ENCODE measurements at places on chromosomes 6 and 20.

DNA sequence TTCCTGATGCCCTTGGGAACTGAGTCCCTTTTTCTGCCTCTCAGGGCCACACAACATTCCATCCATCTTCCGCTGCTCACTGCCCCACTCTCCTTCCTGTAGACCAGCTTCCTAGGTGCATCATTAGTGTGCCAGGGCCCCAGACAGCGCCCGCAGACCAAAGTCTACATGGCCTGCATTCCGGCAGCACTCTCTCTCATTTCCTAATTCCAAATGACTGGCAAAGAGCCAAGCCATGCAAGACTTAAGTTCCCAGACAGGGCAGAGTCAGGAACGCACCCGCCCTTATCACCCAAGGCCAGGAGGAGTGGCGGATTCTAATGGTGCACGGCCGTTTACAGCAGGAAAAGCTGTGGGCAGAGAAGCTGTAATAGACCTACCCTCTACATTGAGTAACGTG is 159.8 kb upstream of the ARID1B start:
- DNase-seq: peak; percentile 79

- no peak for DNase-seq
Measured at GRCh38 chr6:86128130-86128814, 485.6 kb upstream of the SYNCRIP start.

- peak; percentile 54 for DNase-seq
Measured at GRCh38 chr6:116616737-116617053, 416 bp downstream of the RSPH4A start.

GRCh38 chr6:1208876-1209275 is 103.0 kb upstream of the FOXQ1 start:
- no peak for DNase-seq

DNA sequence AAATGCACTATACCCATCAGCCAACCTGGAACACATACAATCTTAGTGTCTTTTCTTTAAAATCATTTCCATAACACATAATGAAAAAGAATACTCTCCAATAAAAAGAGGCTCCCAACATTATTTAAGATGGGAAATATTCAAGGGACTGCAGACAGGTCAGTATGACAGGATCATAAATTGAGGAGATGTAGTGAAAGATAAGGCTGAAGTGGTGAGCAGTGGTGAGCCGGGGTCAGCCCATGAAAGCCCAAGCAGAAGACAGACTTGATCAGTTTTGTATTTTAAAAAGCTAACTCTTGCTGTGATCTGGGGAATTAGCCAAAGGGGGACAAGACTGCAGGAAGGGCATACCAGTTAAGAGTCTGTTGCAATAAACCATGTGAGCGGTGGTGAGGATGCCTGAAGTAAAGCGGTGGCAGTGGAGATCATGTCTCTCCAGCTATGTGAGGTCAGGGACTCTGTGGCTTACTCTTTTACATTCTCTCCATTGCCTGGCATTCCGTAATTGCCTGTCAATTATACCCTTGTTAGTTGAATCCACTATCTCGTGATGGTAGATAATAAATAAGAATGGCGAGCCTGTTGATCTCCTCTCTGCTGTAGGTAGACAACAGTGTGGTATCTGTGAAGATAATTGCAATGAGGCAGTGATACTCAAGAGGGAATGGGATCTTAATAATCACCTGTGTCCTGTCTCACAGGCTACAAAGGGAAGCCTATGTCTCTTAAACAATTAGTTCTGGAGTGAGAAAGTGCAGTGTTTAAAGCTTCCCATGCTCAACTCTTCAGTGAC is 97.4 kb downstream of the FILIP1 start:
- DNase-seq: no peak

DNA sequence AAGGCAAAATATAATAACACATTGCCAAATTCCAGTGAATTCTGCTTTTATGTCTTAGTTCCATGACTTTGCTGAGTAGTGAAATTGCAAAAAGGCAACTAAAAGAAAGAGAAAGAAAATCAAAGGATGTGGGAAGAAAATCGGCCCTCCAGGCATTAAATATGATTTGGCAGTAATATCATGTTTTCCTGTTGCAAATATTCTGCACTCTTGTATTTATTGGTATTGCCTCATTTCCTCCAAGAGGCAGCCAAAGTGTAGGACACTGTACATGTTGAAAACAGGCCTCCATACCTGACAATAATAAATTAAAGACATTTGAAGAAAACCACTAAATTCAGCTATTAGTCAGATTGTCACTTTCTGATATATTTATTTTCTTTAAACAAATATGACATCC is 460.0 kb upstream of the NOX3 start:
- DNase-seq: no peak

DNA sequence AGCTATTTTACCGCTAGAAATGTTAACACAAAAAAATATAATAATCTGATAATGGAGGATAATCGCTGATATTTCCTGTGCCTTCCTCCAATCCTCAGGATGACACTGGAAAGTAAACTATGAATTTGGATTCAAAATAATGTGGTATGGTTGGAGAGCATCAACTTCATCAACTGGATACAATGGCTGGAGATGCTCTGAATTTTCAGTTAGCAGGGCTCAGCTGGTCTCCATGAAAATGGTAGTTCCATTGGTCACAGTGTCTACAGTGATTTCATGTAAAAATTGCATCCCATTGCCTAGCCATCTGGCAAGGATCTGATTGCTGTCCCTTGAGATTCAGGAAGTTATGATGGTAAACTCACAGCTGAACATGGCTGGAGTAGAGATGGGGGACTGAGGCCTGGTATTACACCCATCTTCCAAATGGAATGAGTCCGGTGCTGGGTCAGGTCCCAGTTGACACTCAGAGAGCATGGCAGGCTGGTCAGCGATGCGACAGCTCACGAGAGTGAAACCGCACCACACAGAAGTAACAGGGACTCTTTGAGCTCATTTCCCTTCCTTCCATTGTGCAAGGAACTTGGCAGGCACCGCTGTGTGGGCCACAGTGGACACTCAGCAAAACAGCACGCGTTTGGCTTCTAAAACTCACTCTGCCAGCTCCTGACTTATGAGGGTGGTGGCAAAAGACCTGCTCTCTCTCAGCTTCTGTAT is 142.4 kb upstream of the TNFAIP3 start:
- peak; percentile 74 for DNase-seq

GRCh38 chr20:3452690-3453089 is 18.1 kb upstream of the ATRN start:
- DNase-seq: no peak

DNA sequence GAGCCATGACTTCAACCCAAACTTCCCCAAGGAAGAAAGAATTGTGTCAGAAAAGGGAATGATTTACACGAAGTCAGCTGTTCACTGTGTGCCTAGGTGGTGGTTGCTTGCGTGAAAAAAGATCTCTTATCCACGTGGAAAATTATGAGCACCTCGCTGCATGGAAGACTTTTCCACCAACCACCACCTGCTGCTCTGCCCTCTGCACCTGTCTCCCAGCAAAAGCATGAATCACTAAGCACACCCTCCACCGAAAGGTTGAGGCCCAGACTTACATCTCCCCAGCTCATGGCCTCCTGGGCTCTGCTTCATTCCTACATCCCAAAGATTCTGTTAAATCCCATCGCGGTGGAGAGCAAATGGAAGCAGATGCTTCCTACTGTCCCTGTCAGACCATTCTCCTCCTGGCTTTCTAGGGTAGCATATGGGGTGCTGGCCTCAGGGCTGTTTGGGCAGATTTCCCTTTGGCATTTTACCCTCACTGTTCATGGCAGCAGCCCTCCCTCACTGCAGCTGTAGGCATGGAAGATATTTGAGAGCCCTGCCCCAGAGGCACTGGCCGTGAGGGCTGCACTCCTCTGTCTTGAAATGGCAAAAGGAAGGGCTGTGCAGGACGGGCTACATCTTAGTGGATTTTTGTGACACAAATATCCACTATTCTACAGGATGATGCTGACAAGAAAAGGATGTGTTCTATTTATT is 37.6 kb upstream of the CST5 start:
- no peak for DNase-seq

DNA sequence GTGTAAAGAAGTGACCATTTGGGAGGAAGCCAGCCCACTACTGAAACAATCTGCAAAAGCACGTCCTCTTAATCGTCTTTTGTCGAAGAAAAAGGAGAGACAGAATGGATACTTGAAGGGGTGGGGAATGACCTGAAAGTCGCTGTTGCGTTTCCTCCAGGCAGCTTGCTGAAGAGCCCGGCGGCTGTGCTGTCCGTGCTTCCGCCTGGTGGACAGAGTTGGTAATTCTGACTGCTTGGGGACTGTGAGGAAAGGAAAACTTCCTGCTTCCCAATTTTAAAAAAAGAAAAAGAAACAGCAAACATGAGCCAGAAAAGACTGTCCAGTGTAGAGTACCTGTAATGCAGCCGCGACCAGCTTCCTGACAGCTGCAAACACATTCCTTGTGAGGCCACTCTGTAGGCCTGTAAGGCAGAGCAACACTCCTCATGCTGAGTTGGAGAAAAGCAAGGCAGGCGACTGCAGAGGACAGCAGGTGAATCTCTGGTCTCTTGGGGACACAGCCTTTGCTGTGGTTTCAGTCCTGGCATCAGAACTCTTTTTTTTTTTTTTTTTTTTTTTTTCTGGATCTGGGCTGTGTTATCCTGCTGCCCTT is 251.1 kb upstream of the TBX18 start:
- peak; percentile 88 for DNase-seq

- DNase-seq: no peak
Measured at GRCh38 chr6:116139917-116140316, 14.0 kb upstream of the COL10A1 start.

DNA sequence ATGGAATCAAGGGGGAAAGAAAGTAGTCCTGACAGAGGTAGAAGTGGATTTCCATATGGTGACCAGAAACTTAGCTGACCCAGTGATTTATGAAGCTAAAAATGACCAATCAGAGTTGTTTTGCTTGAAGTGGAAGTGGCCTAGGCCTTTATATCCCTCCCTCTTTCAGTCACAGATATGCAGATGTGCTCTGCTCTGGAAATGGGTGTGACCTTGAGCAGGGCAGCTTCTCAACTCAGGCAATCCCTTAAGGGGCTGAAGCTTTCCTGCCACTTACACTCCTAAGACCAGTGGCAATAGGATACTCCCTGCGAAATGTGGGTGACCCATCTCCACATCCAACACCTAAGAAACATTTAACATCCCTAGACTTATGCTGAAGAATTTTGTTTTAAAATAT is 256.6 kb downstream of the EYS start:
- DNase-seq: no peak

DNA sequence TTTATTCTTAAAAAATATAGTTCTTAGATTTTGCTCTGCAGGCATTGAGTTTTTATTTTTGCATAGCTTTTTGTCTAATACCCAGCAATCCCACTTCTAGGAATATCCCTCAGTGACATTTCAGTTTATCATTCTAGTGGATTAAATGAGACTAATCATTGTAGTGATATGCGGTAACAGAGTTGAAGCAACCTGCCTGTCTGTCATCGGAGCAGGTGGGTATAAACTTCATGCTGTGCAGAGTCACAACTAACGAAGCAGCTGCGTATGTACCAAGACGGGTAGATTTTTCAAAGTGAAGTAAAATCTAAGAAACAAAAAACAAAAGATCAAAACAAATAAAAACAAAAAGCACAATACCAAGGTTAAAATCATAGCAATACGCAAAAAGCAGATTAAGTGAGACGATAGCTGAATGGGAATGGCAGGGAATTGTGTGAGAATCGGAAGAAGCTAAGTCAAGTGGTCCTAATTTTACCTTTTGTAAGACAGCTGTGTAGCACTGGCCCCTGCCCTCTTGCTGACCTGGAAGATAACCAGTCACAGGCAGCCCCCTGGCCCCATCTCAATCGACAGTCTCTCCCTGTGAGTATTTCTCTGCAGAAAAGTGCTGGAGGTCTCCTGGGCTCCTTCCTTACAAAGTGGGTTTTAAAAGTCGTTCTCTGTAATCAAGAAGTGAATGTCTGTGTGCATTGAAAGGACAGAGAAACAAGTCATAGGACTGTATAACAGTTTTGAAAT is 169.2 kb downstream of the OR2B2 start:
- DNase-seq: no peak

GRCh38 chr6:37679539-37680476 is 17.9 kb downstream of the MDGA1 start:
- no peak for DNase-seq

GRCh38 chr20:602111-602970 is 7.8 kb downstream of the TCF15 start:
- DNase-seq: peak; percentile 83

- no peak for DNase-seq
Measured at GRCh38 chr20:4559906-4560305, 161.8 kb upstream of the PRND start.

GRCh38 chr20:16178546-16179135 is 394.6 kb downstream of the KIF16B start:
- DNase-seq: no peak

- no peak for DNase-seq
Measured at GRCh38 chr20:10667560-10668167, 6.1 kb downstream of the JAG1 start.

DNA sequence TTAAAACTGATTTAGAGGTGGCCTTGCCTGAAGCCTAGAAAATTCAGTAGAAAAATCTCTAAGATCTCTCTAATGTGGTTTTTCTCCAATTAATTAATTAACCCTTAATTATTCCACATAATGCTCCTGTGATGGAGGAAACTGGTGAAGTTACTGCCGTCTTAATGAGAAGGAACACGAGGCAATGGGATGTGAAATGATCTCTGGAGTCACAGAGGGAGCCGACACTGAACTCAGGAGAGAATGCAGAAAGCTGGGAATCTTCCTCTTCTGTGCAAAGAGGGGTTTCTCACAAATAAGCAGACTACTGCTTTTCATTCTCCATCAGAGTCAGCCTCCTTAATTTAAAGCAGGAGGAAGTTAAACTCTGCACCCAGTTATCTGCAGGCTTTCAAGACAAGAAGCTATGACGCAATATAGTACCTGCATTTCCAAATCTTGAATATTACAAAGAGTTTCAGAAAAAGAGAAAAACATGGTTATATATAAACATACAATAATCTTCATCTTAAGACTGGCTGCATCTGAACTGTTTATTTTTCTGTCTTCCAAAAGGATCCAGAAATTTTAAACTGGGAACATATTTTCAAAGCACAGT is 18.1 kb upstream of the SNRPB2 start:
- DNase-seq: no peak

DNA sequence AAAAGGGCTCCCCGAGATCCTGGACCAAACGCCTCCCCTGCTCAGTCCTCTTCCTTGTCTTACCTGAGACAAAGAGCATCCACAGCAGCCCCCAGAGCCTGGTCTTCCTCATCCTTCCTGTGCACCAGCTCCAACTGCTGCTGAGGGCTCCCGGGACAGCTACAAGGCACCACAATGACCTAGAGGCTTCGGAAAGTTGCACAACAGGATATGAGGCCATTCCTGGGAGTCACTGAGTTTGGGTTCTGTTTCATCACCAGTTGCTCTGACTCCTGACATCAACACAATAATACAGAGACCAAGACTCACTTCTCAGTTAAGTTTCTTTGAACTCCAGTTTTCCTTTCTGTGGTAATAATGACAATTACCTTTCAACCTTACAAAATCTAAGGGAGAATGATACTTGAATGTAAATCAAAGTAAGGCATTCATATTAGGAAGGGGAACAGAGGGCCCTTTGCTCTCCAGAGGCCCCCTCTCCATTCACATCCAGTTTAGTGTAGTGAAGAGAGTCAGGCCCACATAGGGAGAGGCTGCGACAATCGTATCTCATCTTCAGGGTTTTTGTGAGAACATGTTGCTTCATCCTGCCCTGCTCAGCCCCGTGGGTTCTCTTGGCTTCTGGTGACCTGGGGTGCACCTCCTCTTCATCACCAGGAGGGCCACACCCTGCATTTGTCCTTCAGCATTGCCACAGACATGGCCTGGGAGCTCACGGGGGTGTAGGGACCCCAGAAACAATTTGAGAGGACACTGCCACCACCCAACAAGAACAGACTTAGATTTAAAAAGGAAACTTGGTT is at the start of gene TREM1:
Gene TREM1 (minus strand): TSS at position 139 of the 803 bp plus-strand sequence. CDS start 27 bp downstream, at position 112.
- no peak for DNase-seq
